HFFc6 (cell line): ENCODE measurements at places on chromosomes 12 and 14.

DNA sequence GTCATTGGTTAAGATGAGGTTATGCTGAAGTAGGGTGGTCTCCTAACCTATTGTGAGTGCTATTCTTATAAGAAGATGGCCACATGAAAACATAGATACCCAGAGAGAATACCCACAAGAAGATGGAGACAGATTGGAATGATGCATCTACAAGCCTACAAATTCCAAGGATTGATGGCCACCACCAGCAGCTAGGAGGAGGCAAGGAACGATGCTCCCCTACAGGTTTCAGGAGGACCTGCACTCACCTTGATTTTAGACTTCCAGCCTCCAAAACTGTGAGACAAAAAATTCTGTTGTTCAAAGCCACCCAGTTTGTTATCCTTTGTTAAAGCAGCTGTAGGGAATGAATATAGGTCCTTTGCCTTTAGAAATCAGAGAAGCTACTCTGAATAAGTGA, 227.4 kb downstream of the NEDD1 start:
- no peak for DNase-seq

DNA sequence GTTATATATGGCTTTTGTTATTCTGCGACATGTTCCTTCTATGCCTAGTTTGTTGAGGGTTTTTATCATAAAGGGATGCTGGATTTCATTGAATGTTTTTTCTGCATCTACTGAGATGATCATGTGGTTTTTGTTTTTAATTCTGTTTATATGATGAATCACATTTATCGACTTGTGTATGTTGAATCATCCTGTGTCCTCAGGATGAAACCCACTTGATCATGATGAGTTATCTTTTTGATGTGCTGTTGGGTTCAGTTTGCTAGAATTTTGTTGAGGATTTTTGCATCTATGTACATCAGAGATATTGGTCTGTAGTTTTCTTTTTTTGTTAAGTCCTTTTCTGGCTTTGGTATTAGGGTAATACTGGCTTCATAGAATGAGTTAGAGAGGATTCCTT, 291.2 kb downstream of the AKAP6 start:
- DNase-seq: peak; percentile 59

DNA sequence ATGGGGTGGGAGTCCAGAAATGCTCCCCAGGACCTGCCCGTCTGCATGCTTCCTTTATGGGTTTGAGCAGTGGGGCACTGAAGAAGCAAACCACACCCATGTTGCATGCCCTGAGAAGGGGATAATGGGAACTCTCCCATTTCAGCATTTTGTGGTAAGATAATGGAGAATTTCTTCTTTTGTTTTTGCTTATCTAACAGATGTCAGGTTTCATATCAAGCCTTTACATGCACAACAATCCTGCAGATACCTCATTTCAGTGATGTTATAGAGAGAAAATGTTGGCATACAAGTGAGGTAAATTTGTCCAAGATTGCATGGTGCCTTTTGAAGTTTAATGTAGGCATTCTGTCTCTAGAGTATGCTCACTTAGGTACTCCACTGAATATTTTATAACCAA, 177.0 kb downstream of the ALX1 start:
- no peak for DNase-seq

DNA sequence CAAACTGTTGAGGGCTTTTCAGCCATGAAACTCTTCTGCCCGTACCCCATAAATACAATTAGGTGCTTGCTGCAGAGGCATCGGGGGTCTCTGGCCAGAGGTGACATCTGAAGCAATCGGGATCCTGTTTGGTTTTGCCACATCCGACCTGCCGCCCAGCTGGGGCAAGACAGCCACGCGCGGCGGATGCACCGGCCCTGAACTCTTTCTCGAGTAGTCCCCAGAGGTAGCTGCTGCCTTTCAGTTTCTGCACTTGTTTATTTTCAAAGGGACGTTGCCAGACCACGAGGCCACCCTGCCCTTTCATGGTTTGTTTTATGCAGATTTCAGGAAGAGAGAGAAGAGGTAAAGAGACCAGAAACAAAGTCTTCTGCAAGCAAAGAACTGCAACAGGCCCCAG, 10.6 kb upstream of the MLXIP start:
- DNase-seq: no peak

GRCh38 chr12:12645485-12645884, 33.8 kb downstream of the CREBL2 start:
- DNase-seq: peak; percentile 24

DNA sequence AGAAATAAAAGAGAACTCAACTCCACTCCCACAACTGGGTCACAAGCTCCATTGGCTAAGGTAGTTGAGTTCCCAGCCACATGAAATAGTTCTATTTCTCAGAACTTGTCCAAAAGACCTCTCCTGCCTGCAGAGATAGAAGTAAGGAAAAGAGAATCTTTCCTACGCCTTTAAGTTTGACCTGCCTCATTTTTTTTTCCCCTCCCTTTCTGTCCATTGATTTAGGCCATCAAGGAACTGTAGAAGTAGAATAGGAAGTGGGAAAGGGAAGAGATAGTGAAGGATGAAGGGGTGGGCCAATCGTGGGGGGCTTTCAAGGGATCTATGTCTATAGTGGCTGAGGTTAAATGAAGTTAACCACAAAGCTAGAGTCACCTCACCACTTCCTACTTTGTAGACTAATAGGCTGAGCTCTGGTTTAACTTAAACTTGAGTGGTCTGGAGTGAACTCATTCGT, 13.9 kb upstream of the NUDT4 start:
- no peak for DNase-seq

DNA sequence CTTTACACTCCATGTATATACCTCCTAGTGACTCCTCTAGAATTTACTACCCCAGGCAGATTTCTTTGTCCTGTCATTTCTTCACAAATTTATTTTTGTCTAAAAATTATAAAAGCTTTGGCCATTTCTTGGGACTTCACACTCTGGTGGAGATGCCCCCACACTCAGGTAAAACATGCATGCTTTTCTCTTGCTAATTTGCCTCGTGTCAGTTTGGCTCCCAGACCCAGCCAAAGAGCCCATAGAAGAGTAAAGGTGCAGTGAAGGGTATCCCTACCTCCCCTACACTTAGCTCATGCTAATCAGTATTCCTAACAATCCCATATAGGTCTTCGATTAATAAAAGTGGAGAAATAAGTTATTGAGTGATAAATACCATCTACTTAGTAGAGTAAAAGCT, 256.5 kb upstream of the KRR1 start:
- no peak for DNase-seq

DNA sequence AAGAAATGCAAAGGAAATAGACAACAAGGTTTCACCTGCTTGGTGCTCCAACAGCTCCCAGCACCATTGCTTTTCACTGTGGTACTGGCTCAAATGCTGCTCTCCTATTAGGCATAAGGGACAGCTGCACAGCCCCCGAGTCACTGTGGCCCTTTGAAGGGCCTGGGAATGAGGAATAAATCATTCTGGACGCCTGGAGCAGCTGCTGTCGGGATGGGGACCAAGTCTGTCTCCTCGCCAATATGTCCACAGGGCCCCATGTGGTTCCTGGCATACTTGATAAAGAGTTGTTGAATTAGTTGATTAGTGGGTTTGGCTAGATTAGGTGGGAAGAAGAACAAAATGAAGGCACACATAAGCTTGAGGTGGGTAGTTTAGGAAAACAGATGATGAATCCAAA, 13.1 kb upstream of the NGB start:
- no peak for DNase-seq

DNA sequence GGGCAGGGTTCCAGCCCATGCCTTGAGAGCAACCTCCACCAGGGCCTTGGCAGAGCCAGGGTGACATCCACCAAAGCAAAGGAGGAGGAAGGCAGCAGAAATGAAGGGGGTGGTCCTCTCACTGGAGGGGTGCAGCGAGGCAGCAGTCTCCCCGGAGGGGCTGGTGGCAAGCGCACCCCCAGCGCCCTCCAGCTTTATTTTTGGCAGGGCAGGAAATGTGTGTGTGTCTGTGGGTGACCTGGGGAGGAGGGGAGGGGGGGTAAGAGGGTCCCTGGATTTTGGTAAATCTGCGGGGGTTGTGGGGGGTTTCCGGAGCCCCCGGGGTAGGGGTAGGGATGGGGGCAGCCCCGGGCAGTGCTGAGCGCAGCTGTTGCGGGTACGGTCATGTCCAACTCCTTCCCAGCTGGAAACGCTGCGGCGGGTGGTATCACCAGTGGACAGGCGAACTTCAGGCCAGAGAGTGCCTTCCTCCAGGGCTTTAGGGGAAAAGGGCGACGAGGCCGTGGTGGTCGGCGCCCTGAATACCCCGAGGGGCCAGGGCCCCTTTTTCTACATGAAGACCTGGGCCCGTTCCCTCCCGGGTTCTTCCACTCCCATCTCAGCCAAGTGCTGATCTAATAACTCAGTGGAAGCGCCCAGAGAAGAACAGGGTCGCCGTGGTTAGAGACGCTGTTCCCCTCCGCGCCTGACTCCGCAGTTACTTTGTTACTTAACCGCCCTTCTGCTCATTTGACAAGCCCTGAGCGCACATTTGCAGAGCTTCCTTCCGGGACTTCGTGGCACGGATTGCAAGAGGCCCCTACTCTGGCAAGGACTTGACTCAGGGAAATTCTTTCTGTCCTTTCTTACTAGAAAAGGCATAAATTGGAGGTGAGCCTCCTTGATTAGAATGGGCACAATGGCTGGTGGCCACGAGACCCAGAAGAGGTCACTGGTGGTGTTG, 55.2 kb downstream of the FOS start:
- no peak for DNase-seq

DNA sequence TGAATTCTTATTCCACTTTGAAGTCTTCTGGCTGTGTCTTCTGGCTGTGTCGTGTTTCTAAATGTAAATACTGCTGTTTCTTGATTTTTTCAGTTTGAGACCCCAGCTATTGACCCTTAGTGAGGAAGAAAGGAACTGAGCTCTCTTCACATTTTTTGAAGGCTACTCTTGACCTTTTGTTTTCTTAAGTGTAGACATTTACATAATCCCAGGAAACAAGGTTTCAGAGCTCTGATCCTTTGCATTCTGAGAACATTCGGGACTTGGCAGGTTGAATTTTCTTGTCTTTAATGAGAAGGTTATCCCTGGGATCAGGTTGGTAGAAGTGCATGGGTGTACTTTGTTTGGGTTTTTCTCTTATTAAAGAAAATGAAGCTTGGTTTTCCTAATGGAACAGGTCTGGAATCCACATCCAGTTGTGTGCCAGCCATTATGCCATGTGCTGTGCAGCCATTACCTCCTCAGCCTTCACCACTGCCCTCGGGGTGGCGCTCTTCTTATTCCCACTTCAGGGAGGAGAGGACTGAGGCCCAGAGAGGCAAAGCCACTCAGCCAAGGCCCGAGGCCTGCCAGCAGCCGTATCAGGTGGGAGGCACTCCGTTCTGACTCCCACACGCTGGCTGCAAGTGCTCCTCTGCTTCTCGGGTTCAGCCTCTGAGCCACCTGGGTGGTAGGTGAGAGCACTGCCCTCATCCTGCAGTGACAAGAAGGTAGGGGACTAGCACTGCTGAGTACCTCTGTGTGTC, 120.9 kb downstream of the BEGAIN start:
- DNase-seq: no peak
